Non-pigmented ciliary epithelial cell (primary cell): ENCODE measurements at places on chromosomes 1 and 21.

DNA sequence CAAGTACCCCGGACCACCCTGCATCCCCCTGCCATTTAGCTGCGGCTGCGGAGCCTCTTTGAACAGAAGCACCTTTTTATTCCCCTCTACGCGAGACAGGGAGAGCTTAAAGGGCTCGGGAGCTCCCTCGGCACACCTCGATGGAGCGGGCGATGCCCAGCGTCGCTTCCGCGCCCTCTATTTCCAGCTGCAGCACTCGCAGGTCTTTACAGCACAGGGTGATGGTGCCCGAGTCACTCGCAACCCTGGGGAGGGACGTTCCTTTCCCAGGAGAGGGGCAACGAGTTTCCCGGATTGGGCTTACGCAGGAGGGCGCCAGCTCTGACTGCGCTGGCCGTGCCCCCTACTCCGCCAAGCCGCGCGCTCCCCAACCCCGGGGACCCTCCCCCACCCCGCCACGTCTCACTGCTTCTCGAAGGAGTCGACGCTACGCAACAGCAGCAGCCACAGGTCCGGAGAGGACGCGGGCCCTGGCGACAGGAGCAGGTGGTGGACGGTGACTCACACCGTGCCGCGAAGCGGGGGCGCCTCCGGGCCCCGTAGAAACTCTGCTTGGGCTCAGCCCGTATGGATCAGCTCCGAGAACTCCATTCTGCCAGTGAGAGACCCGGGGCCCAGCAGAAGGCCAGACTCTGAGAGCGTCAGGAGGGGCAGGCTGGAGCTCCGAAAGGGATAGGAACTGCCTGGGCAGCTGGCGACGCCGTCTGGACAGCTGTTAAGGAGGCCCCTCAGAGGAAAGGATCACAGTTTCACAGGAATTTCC lies 5.8 kb upstream of the FAM167B start:
- no peak for DNase-seq

GRCh38 chr1:109832945-109833344 lies 69.2 kb upstream of the EPS8L3 start:
- DNase-seq: no peak

DNA sequence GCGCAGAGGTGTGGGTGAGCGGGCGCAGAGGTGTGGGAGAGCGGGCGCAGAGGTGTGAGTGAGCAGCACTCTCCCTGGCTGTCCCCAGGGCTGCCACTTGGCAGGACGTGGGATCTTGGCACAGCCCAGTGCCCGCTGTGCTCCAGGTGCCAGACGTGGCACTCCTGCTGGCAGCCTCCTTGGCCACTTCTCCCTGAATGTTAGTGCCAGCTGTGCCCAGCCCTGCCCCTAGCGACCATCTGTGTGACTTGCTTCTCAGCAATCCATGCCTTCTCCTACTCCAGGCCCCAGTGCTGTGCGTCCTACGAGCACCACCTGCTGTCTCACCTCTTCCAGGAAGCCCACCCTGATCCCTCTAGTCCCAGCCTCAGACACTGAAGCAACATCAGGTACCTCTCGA lies 30.5 kb downstream of the KRTAP10-1 start:
- DNase-seq: no peak

GRCh38 chr21:43993420-43993934 lies 18.6 kb upstream of the TRAPPC10 start:
- DNase-seq: no peak

- DNase-seq: no peak
These were observed 152.9 kb upstream of the EDN2 start for GRCh38 chr1:41637367-41637766.

GRCh38 chr1:70685300-70686286 lies 274.5 kb downstream of the CTH start:
- DNase-seq: peak; percentile 18

GRCh38 chr21:27275294-27275927 lies 308.5 kb upstream of the ADAMTS5 start:
- peak; percentile 67 for DNase-seq

DNA sequence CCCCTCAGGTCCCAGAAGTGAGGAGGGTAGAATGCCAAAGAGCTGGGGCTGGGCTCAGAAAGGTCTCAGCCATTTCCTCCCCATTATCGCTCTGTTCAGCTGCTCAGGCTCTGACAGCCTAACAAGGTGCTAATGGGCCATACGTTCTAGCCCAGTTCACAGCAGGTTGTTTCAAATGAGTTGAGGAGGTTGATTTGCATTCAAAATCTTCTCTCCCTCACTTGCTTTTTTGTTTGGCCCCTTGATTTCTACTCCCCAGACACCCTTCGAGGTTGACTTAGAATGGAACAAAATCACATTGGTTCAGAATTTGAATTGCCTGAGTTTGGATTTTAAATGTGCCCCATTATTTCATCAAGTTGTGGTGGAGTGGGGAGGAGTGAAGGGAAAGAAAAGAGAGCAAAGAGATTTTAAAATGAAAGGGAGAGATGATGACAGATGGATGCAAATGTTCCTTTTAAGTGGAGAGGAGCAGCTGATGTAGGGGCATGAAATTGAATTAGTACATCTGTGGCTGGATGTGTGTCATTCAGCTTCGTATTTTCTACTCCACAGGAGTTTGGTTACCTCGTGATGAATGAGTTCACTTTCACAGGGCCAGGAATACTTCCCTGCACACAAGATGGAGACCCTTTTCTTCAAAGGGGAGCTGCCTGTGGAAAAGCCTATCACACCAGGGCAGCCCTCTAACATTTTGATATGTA lies 425.8 kb upstream of the CAMK1G start:
- no peak for DNase-seq

DNA sequence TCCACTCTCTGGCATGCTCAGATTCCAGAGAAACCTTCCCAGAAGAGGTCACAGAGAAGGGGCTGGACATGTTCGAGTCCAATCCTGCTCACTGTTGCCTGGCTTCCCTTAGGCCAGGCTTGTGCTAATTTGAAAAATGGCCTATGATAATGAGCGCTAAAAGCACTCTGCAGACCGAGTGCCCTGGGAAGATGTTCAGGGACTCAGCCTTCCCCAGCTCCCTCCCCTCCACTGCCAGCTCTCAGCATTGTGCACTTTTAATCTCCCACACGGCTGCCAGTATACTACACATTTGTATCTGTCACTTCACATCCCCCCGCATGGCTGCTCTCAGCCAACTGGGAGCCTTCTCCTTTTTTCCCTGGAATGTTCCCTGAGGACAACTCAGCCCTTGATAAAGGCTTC lies 24.1 kb downstream of the FAM163A start:
- DNase-seq: no peak

DNA sequence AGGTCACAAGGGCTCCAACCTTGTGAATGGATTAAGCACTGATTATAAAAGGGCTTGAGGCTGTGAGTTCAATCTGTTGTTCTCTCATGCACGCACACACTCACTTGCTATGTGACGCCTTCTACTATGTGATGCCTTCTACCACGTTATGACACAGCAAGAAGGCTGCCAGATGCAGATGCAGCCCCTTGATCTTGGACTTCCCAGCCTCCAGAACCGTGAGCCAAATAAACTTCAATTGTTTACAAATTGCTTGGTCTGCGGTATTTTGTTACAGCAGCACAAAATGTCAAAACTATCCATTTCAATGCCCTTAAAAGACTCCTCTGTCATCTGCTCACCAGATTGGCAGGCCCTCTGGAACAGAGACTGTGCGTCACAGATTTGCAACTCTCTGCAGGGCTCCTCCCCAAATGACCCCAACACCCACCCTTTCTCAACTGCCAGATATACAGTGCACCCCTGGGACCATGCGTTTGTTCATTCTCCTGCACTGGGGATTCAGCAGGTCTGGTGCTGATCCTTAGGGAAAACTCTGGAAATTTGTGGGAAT lies 47.8 kb upstream of the KANK4 start:
- DNase-seq: no peak

DNA sequence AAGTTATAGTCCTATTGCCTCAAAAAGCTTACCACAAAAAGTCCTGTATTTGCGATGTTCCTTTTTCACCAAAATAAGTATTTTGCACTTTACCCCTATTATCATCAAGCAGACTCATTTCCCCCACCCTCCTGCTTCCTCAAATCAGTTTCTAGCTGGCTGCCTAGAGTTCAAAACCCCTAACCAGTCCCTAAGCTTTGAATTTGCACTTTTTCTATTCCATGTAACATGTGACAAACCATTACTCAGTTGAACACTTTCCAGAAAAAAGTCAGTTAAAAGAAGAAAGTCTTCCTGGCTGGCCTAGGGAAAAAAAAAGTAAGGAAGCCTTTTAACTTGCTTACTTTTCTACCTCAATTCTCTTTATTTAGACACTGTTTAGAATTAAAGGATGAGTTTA lies 8.2 kb downstream of the CEP170 start:
- DNase-seq: no peak

DNA sequence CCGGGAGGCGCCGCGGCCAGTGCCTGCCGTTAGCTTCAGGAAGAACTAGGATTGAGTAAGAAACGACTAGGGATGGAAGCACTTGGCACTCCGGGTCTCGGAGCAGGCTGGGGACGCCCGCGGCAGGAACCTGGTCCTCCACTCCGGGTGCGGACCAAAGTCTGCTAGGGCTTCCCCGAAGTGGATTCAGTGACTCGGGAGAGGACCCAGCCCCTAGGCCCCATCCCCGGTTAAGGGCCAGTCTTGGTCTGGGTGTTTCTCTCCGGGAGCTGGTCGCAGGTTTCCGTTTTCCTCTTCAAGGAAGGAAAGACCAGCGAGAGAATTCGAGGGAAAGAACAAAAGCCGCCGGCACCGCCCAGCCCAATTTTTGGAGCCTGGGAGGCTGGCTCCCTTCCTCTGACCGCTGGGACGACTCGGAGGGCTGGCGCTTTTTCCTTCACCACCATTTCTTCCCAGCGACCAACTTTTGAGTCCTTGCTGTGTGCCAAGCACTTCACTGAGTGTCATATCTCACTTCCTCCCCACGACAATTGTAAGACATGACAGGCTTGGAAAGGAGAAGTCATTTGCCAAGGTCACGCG lies 16.8 kb upstream of the STMN1 start:
- no peak for DNase-seq

- no peak for DNase-seq
These were observed 59.7 kb downstream of the RABGAP1L start for GRCh38 chr1:174218983-174219382.

GRCh38 chr1:6991266-6991665 lies 206.0 kb downstream of the CAMTA1 start:
- DNase-seq: peak; percentile 67

DNA sequence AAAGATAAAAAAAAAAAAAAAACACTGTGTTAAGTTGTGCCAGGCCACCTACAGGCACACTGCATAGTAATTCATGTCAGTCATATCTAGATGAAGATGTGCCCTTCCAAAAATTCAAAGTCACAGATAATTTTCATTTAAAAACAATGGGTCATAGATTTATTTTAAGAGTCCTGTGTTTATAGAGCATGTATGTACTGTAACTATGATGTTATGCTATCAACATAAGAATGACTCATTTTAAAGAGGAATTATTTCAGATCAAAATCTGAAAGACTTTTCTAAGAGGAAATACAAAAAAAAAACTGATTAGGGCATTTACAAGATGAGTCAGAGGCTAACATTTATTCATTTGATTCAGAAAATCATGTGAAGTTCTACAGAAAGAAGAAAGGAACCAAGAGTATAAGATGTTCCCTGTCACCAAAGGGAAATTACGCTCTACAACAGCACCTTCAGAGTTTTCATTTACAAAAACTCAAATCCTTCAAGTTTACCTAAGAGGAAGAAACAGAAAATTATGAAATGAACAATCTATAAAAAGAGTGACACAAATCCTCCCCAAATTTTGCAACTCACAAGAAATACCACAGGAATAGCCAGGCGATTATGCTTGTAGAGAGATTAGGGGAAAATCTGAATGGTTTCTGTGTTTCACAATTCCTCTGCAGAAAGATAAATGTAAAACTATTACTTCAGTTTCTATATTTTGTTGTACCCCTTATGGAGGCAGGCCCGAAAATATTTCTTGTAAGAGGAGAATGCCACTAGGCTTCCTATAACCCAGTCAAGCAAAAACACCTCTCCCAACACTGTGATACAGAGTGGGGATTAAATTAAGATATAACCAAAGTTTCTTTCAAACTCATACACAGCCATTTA lies 13.8 kb downstream of the TP53BP2 start:
- DNase-seq: no peak

- DNase-seq: peak; percentile 17
These were observed 330.0 kb downstream of the BARHL2 start for GRCh38 chr1:90386899-90387720.

- no peak for DNase-seq
These were observed 11.3 kb upstream of the DNMT3L start for GRCh38 chr21:44273046-44273445.

- no peak for DNase-seq
These were observed 5.8 kb upstream of the SPTA1 start for GRCh38 chr1:158692356-158692755.

DNA sequence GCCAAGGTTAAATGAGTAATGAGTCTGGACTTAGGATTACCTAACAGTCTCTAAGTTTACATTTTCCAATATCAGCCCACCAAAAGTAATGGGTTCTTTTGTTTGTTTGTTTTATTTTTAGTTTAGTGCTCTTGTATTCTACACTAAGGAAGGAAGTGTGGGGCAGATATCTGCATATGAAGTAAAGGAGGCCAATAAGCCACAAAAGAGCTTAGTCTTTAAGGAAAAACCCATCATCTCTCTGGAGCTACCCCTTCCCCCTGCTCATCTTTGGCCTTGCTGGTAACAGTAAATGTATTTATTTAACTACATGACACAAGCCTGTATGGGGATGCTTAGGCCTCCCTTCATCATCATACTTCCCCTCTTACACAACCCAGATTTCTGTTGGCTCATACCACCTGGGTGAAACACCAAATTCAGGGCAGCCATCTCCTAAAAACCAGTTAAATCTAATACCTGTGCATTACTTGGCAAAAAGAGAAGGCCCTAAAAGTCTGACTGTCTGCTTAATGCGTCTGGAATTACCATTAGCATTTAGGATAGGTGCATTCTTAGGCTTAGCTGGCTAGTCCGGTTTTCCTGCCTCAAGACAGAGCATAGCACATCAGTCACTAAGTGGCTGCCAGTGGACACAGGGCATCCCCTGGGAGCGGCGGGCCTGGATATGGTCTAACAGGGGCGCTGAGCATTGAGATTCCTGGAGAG lies 96.8 kb upstream of the ADGRL2 start:
- DNase-seq: peak; percentile 27

DNA sequence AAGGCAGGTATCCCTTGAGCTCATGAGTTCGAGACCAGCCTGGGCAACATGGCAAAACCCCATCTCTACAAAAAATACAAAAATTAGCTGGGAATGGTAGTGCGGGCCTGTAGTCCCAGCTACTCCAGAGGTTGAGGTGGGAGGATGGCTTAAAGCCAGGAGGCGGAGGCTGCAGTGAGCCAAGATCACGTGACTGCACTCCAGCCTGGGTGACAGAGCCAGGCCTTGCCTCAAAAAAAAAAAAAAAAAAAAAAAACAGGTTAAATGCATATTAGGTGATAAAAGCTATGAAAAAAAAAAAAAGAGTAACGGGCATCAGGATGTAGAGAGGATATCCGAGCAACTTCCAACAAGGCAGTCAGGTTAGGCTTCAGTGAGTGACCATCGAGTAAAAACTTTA lies 2.8 kb upstream of the SRRM1 start:
- no peak for DNase-seq

GRCh38 chr1:83676106-83676505 lies 322.8 kb downstream of the TTLL7 start:
- no peak for DNase-seq

- no peak for DNase-seq
These were observed 132.2 kb downstream of the TIAM1 start for GRCh38 chr21:31211836-31212235.
